ENCODE measurements at places on chromosomes 3 and 15.

DNA sequence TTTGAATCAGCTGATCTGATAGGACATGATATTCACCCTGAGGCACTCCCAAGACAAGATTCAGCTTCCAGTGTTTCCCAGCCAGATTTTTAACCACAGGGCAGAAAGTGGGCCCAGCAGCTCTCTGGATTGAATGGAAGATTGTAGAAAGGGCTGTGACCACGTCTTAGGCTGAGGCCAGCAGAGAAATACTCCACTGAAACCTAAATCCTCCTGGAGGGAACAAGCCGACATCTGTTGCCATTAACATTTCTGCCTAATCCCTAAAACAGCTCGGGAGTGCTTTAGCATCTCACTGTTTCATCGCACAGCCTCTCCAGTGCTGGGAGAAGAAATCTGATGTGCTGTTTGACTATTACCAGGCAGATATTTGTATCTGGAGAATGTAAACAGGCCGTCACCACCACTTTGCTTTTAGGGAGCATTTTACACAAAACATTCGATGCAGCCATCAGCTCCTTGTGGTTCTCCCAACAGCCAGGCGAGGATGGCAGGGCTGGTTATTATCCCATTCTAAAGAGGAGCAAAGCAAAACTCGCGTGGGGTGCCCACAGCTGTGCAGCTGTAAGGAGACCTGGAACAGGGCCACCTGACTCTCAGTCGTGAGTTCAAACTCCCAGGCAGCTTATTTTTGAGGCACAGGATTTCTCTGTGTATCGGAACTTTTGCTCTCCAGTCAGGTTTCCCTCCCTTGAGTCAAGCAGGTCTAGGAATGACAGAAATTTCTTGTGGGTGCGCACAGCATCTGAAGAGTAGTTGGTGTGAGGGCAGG, 117.4 kb downstream of the LIPC start:
- DNase-seq, result no peak

- no peak for DNase-seq
These were observed 36.9 kb upstream of the C15orf39 start for GRCh38 chr15:75164625-75165350.

DNA sequence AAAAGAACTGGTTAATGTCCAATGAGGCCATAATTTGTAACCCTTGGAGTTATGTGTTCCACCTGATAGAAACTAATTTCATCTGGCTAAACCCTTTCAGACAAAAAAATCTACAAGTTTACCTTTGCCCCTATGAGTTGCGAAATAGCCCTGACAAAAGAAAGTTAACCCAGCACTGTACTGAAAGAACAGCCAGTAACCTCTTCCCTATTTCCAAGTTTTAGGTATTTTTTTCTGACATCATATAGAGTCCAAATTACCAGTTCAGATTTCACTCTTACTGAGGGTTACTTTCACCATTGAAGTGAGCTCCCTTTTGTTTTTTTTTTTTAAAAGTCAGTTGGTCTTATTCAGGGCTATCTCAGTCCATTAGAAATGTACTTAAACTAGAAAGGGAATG, 42.8 kb upstream of the PTPRG start:
- no peak for DNase-seq

DNA sequence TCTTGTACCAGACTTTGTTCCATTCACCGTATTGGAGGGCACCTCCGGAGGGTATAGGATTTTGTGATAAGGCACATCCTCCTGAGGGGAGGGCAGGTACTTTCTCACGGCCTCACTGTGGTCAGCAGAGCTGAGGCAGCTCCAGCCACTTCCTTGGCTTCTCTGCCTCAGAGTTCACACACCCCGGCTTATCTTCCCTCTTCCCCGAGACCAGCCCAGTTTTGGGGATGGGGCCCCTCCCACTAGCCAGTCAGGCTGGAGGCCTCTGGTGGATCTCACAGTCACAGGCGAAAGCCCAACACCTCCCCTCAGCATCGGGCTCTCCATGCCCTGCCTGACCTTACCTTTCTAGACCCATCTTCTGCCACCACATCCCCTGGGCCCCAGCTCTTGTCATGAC, 316.2 kb upstream of the CTDSPL start:
- no peak for DNase-seq
